ENCODE measurements at places on chromosomes 5 and 9.

- no peak for DNase-seq
Observed at GRCh38 chr5:133913413-133914155, 54.8 kb downstream of the C5orf15 start.

GRCh38 chr5:150394912-150395687 lies 17.6 kb downstream of the CD74 start:
- DNase-seq: no peak

DNA sequence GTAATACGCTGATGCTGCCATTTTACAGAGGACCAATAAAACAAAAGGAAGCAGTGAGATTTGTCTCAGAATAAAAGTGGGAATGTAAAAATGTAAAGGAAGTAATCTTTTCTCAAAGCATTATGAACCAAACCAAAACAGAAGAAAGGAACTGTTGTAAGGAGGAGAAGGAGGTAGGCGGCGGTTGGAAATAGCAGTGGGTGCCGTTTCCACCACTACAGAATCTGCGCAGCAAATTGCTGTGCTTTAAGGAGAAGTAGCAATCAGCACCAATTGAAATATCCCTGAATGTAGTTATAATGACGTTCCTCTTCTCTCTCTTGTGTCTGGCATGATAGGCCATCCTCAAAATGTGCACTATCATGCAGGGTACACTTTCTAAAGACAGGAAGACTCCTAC lies 455.1 kb upstream of the TLE4 start:
- no peak for DNase-seq

GRCh38 chr9:23636199-23636598 lies 189.8 kb downstream of the ELAVL2 start:
- no peak for DNase-seq

DNA sequence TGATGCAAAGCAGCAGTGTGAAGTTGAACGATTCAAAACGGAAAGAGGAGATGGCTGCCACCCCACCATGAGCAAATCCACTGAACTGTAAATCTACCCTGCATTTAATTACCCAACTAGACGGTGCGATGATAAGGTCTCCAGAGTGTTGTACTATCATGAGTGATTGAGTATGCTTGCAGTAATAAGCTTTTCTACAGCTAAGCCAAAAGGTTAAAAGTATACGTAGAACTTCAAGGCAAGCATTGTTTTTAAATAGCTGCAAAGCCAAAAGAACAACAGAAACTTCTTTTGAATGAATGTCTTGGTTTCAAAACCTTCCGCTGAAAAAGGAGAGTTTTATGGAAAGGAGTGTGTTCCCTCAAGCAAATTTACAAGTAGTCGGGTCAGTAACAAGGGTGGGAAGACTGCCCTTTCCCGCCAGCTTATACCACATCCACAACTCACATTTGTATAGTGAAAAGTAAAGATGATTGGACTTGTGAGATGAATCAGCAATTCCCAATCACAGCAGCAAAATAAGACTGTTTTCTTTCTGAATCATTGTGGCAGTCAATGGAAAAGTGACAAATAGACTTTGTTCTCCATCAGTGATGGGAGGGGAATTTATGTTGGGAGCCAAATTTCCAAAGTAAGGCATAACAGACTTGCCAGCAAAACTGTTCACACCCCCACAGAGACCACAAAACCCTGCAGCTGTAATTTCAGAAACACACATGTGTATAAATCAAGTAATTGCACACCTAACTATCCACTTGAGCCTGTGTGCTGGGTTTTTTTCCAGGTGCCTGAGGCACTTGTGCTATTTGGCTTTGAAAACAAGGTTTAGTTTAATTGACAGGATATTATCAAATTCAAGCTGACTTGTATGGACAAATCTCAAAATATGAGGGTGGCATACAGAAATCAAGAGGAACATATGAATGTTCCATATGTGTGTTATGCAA lies 407.7 kb upstream of the GRAMD2B start:
- no peak for DNase-seq

GRCh38 chr5:79191457-79191856 lies 44.5 kb upstream of the JMY start:
- DNase-seq: no peak

GRCh38 chr5:61806491-61807020 lies 474.5 kb downstream of the ZSWIM6 start:
- DNase-seq: no peak

DNA sequence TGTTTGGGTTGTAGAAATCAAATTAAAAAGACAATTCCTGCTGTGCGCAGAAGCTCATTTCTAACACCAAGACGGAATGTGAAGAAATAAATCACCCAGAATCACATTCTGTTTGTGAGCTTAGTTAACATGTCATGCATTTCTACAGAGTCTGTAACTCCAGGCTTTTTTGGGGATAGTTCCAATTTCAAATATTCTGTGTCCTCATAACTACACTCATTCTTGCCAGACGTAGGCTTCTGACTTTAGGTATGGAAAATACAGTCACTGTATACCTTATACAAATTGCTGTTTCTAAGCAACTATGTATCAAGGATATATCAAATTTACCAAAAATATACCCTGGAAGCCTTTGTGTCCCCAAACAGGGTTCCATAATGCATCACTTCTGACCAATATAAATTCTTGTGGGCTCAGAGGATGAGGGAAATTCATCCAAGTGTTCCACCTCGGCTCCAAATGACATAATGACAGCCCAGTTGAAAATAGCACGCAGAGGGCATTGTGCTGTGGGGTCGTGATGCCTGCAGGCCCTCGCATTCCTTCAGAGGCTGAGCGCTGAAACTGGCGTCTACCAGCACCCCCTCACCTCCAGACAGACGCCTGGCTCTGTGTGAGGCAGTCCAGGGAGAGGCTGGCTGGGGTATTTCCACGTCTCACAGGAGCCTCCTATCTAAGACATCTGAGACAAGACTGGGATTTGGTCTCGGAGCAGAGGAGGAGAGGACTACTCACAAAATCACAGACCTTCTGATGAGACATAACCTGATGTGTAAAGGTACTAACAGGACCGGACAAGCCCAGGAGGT lies 79.8 kb downstream of the KLF4 start:
- no peak for DNase-seq

DNA sequence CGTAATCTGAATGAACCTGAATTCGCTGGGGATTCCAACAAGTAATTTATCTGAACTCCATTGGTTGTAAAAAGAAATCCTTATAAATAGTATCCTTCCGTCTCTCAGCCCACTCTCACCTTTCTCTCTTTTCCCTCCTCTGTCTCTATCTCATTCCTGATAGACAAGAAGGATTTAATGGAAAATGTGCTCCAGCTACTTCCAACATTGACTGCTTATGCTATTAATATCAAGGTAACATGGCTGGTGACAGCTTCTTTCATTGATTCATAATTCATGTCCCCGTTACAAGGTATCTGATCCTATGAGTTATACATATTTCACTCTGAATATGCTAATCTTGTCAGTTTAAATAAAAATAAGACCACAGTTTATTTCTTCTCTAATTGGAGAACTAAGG lies 326.8 kb downstream of the RASEF start:
- no peak for DNase-seq

DNA sequence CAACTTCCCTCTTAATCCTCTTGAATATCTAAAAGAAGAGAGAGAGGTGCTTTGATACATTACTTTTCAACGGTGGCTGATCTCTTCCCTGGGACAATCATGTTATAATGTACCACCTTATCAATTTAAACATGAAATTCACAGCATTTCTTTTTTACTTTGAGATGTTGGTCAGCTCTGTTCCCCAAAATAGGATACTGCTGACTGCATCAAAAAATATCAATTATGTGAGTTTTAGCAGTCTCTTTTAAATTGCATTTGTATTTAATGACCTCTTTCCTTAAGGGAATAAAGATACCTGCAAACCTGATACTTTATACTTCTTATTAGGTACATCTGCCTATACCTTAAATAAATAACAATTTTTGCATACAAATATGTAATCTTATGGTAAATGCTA lies 58.4 kb upstream of the MARCHF11 start:
- DNase-seq: no peak

- DNase-seq: no peak
Observed at GRCh38 chr5:89106480-89106879, 223.5 kb upstream of the MEF2C start.

- no peak for DNase-seq
Observed at GRCh38 chr9:5762421-5762820, 70.5 kb downstream of the ERMP1 start.

Data from amygdala (tissue), 56 donors.